ENCODE measurements at places on chromosomes 3 and 15.

GRCh38 chr3:47428662-47429061 lies 47.1 kb downstream of the SCAP start:
- no peak for DNase-seq

DNA sequence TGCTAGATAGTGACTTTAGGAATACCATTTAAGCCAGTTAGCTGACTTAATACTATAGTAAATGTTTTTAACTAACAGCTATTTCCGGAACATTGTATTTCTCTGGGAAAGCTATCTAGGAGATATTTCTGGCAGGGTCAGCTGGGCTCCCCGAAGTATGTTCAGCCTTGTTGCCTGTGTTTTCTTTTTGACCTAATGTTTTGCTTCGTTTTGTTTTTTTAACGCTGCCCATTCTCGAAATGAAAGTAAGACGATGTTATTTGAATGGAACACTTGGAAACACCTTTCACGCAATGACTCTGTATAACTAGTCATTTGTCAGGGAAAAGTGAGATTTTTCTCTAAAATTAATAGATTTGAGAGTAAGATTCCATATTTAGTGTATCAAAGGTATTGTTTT lies 702.9 kb upstream of the NAALADL2 start:
- no peak for DNase-seq

DNA sequence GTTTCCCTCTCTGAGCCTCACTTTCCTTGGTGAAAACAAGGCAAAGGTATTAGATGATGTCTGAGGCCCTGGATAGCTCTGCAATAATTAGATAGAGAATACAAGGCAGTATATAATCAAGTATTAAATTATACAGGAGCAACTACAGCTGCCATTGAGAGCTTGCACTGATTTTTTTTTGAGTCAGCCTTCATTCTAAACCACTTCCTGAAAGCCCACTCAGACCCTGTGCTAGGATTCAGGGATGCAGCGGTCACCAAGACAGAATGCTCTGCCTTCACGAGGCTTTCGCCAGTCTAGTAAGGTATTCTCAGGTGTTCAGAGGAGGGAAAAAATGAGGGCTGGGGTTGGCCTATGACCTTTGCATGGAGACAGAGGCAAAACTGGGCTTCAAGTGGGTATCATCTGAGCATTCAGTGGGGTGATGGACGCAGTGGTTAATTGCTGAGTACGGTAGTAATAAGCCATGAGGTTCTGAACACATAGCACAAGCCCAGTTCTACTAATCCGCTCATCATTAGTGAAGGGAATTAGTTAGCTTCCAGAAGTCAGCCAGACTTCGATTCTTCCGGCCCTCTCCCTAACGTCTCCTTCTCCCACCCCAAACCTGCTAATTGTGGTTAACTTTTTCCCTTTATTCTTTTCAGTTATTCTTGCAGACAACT lies 3.6 kb downstream of the VGLL4 start:
- DNase-seq, result no peak

DNA sequence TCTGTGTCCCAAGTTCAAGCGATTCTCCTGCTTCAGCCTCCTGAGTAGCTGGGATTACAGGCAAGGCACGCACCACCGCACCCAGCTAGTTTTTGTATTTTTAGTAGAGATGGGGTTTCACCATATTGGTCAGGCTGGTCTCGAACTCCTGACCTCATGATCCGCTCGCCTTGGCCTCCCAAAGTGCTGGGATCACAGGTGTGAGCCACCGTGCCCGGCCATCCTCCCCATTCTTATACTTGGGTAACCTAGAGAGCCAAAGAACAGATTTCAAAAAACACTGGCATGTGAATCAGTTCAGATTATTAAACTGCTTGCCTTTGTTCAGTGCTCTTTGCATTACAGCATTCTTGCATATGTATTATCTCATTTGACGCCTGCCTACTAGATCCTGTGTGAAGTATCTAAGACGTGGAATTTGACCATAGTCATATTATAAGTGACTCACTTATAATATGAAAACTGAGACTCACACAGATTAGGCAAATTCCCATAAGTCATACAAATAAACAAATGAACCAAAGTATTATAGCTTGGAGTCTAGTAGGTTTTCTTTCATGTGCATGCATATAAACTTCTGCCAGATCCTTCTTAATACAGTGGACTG lies 123.5 kb downstream of the UNC13C start:
- no peak for DNase-seq

- peak; percentile 84 for DNase-seq
These were observed 393.6 kb downstream of the OTOL1 start for GRCh38 chr3:161890147-161890625.

DNA sequence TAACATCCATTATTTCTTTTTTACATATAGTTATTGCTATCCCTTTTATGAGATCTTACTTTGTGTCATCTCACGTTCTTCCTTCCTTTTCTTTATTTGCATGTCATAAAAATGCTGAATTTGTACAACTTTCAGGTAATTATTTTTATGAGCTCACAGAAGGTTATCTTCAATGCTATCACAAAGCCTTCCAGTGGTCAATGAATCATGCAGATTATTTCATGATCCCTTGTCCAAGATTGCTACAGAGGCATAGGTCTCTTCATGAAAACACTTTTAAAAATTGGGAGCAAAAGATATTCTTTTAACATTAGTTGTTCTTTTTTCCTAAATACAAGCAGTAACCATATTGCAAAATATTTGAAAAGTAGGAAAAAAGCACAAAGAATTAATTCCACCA lies 880.1 kb upstream of the NR2F2 start:
- no peak for DNase-seq

- peak; percentile 94 for DNase-seq
These were observed 2.0 kb downstream of the AP2M1 start for GRCh38 chr3:184176377-184177330.

Measured in amniotic stem cell (primary cell).